ENCODE measurements at places on chromosomes 13 and 19.
A peak's percentile ranks its signal among the peaks of the same experiment; 100 is the strongest.

- peak; percentile 82 for DNase-seq
These were observed 15.2 kb downstream of the TPT1 start for GRCh38 chr13:45325806-45326205.

- peak; percentile 86 for DNase-seq
These were observed 186.2 kb downstream of the USP12 start for GRCh38 chr13:26985285-26985878.

- DNase-seq: peak; percentile 27
These were observed 21.0 kb downstream of the VASP start for GRCh38 chr19:45528149-45528743.

DNA sequence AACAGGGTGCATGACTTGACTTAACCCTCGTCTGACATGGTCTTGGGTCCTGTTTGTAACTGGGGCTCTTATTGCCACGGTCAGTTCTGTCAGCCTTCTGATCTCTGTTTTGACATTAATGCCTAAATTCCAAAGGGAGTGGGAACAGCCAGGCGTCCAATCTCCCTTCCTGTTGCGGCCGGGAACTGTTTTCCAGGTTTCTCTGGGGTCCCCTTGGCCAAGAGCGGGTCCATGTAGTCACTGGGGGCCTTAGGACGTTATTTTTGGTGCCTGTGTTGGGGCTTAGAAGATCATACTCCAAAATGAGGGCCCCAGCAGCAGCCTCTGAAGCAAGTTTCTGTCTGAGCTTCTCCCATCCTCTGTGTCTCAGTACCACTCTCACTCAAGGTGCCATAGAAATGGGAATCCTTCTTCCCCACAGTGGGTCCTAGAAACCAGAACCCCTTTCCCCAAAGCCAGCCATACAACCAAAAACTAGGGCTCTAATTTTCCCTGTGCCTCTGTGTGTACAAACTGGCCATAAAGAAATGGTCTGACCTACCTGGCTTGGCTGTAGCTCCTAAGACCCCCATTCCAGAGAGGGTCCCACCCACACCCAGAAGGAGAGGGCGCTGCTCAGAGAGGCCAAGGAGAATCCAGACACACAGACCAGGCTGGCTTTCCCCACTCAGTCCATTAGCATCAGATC lies 50.4 kb downstream of the C13orf46 start:
- DNase-seq: no peak

GRCh38 chr19:1985588-1986356 lies 29.7 kb downstream of the BTBD2 start:
- DNase-seq: no peak

GRCh38 chr13:67726979-67727378 lies 496.8 kb upstream of the PCDH9 start:
- no peak for DNase-seq

GRCh38 chr13:49812812-49813211 lies 20.3 kb upstream of the KPNA3 start:
- DNase-seq: no peak

DNA sequence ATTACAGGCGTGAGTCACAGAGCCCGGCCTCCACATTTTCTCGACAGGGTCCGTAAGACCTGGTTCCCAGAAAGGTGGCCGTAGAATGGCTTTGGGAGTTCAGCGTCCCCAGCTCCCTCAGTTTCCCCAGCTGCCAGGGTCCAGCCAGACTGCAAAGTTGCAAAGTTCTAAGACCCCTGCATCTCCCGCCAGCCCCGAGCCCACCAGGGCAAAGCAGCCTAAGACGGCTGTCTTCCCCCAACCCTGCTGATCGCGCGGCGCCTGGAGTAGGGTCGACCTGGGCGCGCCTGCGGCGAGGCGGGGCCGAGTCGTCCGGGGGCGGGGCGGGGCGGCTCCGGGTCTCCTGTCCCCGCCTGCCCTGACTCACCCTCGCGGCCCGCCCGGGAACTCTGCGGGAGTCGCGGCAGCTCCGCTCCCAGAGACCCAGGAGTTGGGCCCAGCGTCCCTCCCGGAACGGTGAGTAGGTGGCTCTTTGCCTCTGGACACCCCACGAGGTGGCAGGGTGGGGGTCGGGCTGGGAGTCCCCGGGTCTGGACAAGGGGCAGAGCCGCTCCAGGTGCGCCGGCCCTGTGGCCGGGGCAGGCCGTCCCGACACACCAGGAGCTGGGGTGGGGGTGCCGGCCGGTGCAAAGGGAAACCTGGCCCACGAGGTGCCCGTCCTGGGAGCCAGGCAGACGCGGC lies at the start of gene LRRC8E:
Gene LRRC8E (plus strand): TSS at position 366 of the 681 bp plus-strand sequence. CDS start 7,094 bp downstream, outside the sequence.
- peak; percentile 52 for DNase-seq

GRCh38 chr13:90896002-90896401 lies 451.5 kb upstream of the MIR17HG start:
- no peak for DNase-seq

DNA sequence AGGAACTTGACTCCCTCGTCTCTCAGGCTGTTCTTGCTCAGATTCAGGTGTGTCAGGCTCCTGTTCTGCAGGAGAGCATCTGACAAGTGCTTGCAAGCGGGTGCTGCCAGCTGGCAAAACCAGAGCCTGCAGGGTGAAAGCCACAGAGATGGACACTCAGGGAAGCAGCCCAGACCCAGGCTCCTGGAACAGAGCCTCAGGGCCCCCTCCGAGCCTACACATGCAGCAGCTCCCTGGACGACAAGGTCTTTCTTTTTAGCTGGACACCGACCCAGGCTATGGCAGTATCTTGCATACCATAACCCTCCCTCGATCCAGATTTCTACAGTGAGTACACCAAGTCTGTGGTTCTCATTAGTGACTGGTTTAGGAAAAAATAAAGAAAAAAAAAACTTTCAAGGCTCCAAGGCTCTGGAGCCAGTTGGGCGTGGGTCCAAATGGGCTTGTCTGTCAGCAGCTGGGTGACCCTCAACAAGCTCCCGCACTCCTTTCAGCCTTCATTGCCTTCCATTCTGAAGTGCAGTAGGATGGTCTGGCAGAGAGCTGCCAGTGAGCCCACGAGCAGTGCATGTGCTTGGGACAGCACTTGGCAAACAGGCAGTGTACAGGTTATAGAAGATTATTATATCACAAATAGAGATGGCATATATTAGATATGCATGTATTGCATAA lies 29.9 kb downstream of the NLRP13 start:
- no peak for DNase-seq

DNA sequence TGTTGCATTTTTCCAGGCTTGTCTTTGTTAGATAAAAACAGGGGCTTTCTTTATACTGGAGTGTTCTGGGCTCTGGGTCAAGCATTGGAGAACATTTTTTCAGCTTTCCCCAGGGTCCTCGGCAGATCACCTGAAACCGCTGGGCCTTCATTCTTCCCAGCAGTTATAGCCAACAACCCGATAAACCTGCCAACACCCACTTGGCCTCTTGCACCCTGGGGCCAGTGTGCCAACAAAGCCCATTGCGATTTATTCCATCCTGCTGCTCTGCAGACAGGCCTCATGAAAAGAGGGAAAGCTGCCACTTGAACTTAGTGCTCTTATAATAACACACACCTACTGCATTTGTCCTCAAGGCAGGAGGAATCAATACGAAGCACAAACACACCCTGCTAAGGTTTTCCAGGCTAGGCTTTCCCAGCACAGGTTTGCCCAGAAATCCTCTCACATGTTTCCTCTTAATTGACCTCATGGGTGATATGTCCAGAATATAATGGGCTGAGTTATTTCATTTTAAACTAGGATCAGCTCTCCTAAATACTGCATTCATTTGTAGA lies 669.3 kb downstream of the LIG4 start:
- DNase-seq: no peak

GRCh38 chr13:51453959-51454703 lies 1.3 kb upstream of the INTS6 start:
- peak; percentile 62 for DNase-seq

DNA sequence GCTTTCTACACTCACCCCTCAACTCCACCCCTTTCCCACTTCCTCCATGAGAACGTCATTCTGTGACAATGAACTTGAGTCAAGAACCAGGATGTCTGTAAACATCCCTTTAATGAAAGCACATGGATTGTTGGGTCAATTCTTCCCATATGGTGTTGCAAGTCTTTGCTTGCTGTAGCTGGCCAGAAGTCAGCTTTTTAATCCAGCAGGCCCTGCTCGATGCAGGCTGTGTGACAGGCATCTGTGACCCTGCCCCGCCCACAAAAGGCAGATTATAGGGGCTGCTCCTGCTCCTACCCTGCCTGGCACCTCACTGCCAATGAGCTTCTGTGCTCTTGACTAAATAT lies 78.0 kb downstream of the STARD13 start:
- peak; percentile 82 for DNase-seq

DNA sequence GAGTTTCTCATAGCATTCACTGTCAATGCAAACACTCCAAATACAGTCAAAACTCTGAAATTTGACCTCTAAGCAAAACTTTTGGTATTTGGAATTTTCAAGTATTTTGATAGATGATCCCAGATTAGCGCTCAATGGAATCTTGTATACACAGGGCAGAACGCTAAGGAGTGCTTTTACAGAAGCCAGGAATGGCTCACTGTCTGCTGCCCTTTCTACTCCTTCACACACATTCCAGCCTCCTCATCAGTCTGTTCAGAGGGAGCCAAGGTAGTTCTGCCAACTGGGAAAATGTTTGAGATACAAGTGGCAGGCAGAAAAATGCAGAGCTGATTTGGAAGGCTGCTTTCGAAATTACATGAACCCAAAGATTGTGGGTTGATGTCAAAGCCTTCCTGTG lies 4.4 kb upstream of the STARD13 start:
- DNase-seq: no peak

DNA sequence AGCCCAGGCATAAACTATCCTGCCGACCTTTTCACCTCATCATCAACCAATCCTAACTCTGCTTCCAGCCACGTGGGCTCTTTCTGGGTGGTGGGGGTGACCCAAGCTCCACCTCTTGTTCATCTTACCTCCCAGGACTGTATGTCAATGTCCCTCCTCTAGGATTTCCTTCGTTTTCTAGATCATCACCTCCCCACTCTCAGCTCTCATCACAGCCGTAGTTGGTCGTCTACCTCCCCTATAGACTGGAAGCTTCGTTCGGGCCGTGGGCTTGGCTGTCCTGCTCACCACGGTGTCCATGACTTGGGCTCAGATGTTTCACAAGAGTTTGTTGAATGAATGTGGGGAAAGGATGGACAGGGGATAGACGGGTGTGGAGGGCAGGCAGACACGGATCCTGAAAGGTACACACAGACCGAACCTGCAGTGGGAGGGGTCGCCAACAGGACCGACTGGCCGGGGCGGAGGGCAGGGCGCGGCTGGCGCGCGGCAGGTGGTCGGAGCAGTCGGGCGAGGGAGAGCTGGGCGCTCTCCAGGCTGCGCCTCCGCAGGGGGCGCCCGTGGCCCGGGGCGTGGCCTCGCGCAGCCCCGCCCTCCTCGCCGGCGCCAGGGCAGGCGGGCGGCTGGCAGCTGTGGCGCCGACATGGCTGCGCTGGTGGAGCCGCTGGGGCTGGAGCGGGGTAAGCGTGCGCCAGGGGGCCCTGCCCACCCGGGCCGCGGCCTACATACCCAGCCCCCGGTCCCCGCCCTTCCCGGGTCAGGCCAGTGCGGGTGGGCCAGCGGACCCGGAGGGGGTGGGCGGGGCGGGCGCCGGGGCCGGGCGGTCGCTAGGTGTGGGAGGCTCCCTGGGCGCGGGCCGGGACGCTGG lies at the start of gene LIN7B:
Gene LIN7B (plus strand): TSS at position 609 of the 868 bp plus-strand sequence. CDS start 35 bp downstream, at position 644.
- peak; percentile 79 for DNase-seq

All from dermis blood vessel endothelial cell (primary cell).